ENCODE measurements at places on chromosomes 5 and 9.

DNA sequence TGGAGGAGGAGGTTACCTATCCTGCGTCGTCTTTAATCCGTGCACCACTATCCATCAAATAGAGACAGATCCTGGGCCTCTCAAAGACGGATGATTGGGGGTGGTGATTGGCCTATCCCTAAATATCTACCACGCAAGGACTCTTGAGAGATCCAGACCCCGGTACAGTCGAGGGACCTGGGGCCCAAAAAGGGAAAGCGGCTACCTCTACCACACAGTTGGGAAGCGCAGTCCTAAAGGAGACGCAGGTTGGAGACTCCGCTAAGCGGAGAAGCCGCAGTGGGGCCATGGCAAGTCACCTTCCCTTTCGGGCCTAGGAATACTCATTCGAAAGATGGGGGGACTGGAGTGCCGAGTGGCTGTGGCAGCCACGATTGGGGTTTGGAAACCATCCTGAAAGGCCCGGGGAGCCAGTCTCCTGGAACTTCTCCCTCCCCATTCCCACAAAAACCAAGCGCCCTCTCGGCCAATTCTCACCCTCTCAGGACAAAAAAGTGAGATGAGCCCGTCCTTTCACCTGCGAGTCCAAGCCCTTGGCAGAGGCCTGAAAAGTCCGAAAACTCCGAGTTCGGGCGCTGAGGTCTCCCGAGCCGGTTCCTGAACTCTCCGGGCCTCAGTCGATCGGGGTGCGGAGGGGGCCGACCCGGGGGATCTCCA is 499 bp upstream of the FOXE1 start:
- DNase-seq = no peak

- DNase-seq = no peak
These were observed 191.4 kb downstream of the MAN2A1 start for GRCh38 chr5:109880907-109881685.

GRCh38 chr5:29379619-29380018 is 1813.9 kb upstream of the CDH6 start:
- DNase-seq = peak; percentile 47

GRCh38 chr9:109956717-109957440 is 176.9 kb downstream of the PALM2AKAP2 start:
- DNase-seq = no peak

DNA sequence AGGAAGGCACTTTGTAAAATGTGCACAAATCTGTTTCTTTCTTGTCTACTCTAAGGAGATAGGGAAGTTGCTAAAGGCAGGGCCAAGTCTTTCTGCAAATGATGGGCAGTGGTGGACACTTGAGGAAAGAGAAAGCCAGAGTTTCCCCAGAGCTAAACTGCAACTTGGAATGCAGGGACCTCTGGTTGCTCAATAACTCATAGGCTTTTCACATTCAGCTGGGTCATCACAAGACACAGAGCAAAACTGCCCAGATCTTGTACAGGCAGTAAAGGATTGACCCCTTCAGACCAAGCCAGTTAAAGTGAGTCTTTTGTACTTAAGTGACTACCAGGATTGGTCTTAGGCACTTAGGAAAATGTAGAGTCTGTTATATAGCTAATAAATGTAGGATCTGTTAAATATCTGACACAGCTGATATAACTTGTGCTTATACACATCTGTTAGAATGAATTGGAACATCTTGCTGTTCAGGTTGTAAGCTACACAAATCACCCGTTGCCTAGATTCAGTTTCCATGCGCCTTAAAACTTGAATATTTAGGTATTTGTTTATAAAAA is 13.5 kb upstream of the AGXT2 start:
- peak; percentile 68 for DNase-seq

- no peak for DNase-seq
These were observed 496.2 kb upstream of the ADAMTS16 start for GRCh38 chr5:4643960-4644359.

GRCh38 chr5:57552033-57552432 is 69.4 kb upstream of the ACTBL2 start:
- no peak for DNase-seq

GRCh38 chr5:170408226-170408625 is 19.1 kb upstream of the KCNMB1 start:
- DNase-seq = no peak

DNA sequence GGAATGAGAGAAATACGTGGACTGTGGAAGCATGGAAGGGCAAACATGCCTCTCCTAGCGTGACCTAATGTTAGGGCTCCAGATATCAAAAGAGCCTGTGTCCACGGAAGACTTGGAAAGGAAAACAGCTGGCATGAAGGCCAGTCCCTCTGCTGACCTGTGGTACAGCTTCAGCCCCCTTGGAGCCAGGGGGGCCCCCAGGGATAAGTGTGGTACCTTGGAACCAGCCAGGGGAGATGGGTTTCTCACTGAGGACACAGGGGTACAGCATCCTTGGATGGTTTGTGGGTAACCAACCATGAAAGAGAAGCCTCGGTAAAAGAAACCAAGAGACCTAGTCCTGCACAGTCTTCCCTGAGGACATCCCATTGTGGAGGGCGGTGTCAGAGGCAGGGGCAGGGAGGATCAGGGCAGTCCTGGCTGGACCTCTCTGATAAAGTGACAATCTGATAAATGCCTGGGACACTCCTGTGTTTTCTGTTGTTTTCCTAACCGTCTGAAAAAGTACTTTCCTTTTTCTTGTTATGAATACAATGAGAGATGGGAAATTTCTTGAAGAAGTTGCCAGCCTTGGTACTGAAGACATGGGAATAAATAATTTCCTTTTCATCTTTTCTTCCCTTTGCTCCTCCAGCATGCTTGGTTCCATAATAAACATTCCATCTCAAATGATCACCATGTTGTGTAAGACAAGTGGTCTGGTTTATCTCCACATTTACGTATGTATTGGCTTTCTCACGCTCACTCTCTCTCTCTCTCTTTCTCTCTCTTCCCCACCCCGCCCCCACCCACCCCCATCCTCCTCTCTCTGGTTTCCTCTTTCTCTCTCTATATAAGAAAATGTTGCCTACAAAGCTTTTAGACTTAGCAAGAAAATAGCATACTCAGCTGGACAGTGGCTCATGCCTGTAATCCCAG is 102.1 kb downstream of the SUSD1 start:
- DNase-seq = peak; percentile 99

GRCh38 chr5:2156358-2157059 is 273.8 kb upstream of the IRX4 start:
- no peak for DNase-seq

GRCh38 chr5:120919017-120919416 is 454.9 kb downstream of the PRR16 start:
- peak; percentile 57 for DNase-seq

DNA sequence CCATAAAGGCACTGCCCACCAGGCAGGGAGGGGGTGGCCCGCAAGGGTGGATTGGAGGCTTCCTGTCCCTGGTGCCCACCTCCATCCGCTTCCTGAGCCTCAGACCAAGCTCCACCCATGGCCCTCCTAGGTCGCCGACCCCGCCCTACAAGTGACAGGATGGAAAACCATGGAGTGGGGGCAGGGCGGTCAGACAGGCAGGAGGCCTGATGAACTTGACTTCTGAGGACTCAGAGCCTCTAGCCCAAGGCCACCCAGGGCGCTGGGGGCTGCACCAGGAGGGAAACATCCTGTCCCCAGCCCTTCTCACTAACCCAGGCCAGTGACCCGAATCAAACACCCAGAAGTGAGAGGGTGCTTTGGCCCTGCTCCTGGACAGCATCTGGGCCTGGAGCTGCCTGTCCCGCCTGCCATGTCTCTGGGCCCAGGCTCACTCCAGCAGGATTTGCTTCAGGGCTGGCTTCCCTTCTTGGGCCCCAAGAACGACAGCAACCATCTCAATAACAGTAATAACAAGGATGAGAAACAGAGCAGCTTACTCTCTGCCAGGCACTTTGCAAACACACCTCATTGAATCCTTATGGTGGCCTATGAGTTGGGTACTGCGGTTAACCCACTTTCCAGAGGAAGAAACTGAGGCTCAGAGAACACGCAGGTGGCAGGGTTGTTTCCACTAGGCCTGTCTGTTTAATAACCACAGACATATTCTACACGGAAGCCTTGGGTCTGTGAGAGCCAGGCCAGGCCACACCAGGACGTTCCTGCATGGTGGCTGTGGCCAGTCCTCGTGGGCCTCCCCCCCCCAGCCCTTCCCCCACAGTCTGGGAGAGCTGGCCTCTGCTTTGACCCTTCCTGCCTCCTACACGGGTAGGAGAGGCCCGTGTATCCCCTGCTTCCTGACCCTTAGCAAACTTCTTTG is 4.4 kb upstream of the ST6GALNAC6 start:
- no peak for DNase-seq

DNA sequence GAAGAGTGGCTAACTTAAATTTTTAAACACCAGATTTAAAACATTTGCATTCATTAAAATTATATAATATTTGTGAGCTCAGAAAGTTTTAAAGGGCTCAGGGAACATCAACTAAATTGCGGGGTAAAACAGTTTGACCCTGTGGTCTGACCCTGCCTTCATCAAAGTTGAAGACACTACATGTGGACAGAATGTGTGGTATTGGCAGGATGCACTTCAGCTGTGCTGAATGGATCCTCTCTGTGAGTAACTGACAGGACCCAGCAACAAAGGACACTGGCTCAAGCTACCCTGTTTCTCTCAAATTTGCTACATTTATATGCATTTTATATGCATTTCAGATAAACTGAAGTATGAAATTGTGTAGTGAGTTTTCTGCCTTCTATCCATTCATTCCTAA is 288.5 kb downstream of the ZNF608 start:
- no peak for DNase-seq

DNA sequence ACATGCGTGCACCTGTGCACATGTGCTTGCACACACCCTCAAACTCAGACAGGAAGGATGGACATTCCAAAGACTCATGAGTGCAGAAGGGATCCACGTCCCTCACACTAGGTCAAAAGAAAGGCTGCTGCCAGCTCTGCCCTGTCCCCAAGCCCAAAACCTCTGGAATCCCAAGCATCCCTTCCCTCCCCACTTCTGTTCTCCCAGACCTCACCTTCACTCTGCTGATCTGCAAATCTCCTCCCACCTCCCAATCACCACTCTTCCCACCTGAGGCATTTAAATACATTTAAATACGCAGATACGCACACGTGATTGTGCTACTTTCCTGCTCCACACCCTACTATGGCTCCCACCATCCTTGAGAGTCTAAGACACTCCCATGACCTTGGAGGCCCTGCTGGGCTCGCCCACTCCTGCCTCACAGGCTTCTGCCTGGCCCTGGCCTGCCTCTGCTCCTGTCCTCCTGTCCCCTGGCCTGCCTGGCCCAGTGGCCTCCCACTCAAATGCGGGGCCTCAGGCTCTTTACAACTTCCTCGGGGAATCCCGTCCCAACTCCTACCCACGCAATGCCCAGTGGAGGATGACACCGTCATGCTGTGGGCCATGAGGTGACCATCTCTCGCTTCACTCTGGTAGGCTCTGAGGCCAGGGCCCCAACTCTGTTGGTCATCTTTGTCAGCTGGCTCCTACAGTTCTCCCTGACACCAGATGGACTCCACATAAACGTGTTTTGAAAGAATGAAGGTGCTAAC is 478.4 kb upstream of the DAP start:
- DNase-seq = no peak

DNA sequence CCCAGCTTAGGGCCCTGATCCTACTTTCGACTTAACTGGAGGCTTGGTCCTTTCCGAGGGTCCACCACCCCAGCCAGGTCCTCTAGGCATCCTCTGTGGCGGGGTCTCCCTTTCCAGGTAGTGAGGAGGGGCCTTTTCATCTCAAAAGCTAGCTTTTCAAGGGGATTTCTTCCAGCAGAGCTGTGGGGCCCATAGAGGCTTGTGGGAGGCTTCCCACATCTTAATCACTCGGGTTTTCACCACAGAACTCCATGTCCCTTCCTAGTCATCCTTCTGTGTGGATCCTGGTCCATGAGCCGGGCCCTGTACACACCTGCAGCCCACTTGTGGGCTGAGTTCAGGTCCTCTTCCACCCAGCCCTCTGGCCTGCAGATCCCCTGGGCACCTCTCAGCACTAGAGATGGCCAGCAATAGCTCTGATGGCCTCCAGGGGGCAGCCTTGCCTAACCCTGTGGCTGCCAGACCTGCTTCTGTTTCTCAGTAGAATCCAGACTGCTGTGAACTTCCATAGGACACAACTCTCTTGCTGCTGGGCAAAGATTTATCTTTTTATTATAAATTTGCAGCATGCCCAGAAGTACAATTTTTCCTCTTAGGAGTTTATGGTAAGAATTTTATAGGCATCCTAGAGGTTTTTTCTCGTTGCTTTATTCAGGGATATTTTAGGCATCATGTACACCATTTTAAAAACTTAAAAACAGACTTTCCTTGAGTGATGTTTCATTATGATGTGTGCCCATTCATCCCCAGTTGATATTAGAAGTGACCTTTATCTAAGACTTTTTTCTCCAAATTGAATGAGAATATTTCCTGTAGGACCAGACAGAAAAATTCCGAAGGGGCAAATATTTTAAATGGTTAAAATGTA is 208.9 kb downstream of the TRIO start:
- DNase-seq = peak; percentile 58

DNA sequence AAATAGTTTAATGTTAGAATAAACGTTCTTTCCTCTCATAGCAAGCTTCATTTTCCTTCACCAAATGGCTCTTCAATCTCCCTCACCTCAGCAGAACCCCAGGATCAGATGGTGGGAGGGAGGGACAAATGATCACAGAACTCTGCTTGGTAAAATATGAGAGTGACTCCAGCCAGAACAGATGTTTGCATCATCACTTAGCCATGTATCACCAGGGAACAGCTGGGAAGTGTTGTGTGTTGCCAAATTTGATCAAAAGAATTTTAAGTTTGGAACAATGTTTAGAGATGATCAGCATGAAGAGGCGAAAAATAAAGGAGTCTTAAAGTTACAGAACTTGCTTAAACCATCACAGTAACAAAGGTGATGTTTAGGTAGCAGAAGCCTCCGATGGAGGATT is 115.7 kb downstream of the FRMD3 start:
- DNase-seq = no peak

DNA sequence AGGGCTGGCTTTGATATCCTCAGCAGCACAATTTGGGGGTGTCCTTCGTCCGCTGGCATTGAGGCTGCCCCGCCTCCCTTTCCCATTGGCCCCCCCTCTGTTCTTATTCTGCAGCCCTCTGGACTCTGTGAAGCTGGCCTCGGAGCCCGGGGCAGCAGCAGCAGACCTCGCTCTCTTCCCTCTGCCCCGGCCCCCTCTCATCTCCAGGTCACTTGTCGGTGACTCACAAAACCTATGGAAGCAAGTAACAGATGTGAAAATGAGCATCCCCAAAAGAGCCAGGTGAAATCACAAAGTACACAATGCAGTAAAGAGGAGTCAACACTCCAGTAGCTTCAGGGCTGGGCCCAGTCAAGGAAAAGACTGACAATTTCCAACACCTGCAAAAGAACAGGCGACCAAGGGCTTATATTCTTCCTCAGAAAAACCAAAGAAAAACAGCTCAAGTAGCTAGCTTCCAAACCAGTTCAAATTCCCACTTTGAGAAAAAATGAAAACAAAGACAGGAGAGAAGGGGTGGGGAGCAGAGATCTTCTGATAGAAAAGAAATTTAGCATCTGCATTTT is 97.5 kb downstream of the ZNF608 start:
- DNase-seq = no peak

GRCh38 chr5:173020154-173020581 is 36.0 kb upstream of the CREBRF start:
- no peak for DNase-seq

DNA sequence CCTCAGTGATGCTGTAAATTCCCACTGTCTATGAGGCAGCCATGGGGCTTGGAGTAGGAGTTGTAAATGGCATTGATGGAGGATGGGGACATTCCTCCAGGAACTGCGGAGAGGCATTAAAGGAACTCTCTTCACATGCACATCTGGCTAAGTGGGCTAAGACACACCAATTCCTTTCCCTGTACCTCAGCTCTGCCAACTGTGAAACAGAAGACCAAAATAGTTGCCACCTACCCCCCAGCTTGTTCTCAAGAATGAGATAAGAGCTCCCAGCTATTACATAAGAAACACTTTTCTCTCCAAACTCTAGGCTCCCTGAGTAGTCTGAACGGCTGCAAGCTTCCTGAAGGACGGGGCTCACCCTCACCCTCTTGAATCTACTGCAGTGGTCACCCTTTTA is 144.6 kb upstream of the SLC30A5 start:
- DNase-seq = no peak
